Fibroblast of pulmonary artery (primary cell): ENCODE measurements at places on chromosomes 7 and 10.

- DNase-seq, result peak; percentile 14
Observed at GRCh38 chr7:78178319-78178718, 379.7 kb downstream of the PHTF2 start.

- DNase-seq, result no peak
Observed at GRCh38 chr10:75098902-75099673, 12.4 kb upstream of the SAMD8 start.

DNA sequence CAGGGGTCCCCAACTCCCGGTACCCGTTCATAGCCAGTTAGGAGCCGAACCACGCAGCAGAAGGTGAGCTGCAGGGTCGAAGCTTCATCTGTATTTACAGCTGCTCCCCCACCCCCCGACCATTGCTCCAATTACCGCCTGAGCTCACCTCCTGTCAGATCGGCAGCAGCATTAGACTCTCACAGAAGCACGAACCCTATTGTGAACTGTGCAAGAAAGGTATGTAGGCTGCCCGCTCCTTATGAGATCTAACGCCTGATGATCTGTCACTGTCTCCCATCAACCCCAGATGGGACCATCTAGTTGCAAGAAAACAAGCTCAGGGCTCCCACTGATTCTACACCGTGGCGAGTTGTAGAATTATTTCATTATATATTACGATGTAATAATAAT lies 14.6 kb upstream of the AZGP1 start:
- no peak for DNase-seq

- DNase-seq, result no peak
Observed at GRCh38 chr10:100773646-100774045, 28.3 kb downstream of the PAX2 start.

DNA sequence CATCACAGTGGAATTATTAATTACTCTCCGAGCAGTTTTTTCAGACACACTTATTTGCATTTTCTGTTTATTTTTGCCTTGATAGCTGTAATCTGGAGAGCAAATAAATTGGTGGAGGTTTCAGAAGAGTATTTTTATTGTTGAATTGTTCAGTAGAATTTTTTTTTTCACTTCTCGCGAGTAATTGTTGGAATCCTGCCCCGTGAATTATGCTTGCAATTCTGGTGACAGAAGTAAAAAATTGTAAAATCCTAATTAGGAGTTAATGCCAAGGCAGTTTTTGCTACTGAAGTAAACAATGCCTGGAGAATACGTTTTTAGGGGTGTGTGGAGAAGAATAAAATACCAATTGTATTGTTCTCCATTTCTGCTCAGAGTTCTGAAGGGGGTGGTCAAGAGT lies 88.2 kb downstream of the AOAH start:
- DNase-seq, result no peak

DNA sequence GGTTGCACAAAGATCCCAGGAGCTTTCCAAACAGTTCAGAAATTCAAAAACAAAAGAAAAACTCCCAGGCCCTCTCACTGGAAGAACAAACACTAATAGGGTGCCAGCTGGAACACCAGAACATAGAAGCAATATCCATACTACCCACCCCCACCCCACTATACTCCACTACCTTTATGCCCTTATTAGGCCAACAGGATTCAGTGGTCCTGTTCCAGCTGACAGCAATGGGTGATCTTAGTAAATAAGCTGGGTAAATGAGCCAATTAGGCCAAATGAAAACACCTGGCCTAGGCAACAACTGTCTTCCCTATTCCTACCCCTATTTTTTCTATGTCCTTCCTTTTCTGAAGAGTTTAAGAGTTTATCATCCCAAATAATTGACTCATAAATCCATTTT lies 11.7 kb downstream of the NOC3L start:
- DNase-seq, result no peak

DNA sequence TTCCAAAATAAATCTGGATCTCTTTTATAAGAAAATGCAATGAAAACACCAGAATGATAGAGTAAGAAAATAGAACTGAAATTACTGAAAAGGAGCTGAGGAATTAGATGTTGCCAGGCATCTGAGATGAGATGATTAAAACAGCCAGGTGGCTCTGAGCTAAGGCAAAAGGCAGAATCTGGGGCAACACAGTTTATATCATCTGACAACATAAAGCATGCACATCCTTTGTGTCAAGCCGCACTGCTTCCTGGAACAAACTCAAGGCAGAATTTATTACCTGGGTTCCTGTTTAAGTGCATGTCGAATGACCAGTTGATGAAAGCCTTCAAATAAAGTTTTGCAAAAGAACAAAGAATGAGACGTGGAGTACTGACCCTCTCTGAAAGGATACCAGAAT lies 247.0 kb downstream of the SNX10 start:
- DNase-seq, result no peak

DNA sequence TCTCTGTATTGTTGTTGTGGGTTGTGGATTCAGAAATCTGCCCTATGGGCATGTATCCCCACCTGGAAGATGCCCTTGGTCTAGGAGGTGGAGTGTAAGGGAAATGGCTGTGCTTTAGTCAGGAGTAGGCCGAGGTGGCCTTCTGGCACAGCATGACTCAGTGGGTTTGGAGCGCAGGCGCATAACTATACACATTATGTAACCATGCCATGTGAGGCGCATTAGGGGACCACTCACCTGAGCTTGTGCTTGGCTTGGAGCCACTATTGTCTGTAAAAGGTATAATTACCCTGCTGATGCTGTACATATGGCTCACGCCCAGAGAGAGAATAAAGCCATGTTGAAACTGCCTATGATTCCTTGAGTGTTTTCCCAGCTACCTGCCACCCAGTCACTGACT lies 20.6 kb upstream of the ADAMTS14 start:
- DNase-seq, result no peak

GRCh38 chr10:122233857-122234348 lies 37.2 kb upstream of the BTBD16 start:
- no peak for DNase-seq

DNA sequence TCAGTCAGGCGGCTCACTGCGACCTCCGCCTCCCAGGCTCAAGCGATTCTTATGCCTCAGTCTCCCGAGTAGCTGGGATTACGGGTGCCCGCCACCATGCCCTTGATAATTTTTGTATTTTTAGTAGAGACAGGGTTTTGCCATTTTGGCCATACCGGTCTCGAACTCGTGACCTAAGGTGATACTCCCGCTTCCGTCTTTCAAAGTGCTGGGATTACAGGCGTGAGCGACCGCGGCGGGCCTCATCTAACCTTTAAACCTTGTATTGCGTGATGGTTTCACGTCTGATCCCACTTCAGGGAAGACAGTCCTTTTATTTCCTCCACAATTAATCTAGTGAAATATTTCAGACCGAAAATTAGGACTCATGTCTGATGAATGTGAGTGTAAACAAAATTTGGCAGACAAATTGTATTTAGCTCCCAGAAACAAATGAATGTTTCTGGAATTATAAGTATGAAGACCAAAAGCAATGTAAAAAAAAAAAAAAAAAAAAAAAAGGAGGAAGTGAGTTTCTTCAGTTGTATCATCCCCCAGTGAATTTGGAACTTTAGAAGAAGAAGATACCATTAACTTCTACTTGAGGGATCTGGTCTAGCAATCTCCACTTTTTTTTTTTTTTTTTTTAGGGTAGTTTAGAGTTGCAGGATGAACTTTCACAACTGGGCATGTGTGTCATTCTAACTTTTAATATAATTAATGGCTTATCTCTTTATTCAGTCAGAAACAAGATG lies 1.6 kb downstream of the NUP42 start:
- no peak for DNase-seq

DNA sequence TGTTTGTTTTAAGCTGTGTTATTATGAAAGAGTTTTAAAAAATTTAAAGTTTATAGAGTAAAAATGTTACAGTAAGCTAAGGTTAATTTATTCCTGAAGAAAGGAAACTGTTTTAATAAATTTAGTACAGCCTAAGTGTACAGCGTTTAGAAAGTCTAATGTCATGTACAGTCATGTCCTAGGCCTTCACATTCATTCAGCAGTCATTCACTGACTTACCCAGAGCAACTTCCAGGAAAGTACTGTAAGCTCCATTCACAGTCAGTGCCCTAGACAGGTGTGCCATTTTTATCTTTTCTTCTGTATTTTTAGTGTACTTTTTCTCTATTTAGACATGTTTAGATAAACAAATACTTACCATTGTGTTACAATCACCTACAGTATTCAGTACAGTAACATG lies 126.8 kb downstream of the TPK1 start:
- DNase-seq, result no peak

DNA sequence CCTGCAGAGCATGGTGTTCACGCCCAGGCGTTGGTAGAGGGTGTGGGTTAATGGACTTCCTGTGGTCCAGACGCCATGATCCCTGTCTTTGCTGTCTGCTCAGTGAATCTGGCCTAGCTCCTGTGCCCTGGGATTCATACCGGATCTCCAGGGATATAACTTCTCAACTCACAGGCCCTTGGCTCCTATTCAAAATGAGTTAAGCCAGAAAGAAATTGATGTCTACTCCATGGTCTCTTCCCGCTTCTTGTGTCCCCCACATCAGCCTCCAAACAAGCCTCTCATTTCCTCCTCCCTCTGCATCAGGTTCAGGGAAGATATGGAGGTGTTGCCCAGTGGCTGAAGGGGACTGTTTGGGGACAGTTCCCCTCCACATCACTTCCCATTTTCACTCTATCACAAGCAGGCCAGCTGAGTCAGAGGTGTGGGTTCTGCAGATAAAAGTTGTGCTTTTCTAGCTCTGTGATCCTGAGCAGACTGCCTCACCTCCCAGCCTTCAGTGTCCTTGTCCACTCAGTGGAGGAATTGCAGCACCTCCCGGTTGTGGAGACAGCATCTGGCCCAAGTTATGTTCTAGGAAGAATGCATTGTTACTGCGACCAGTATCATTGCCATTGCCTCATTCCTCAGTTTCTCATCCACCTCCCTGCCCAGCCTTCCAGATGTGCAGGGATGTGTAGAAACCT lies 22.5 kb downstream of the AKR1E2 start:
- DNase-seq, result no peak

DNA sequence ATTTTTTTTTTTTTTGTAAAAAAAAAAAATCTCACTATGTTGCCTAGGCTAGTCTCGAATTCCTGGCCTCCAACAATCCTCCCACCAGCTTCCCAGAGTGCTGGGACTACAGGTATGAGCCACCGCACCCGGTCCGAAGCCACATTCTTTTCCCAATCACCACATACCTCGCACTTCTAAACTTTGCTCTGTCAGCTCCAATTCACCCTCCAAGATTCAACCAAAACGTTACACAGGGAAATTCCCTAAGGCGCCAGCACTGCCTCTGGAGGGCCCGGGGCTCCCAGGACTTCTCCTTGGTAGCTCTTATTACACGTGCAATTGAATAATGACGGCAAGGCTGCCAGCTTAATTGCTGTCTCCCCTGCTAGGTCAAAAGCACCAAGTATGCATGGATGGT lies 10.3 kb upstream of the DNAAF5 start:
- no peak for DNase-seq

GRCh38 chr7:641269-641671 lies 85.2 kb upstream of the DNAAF5 start:
- no peak for DNase-seq

- peak; percentile 25 for DNase-seq
Observed at GRCh38 chr10:76202777-76203176, 771.4 kb downstream of the LRMDA start.

DNA sequence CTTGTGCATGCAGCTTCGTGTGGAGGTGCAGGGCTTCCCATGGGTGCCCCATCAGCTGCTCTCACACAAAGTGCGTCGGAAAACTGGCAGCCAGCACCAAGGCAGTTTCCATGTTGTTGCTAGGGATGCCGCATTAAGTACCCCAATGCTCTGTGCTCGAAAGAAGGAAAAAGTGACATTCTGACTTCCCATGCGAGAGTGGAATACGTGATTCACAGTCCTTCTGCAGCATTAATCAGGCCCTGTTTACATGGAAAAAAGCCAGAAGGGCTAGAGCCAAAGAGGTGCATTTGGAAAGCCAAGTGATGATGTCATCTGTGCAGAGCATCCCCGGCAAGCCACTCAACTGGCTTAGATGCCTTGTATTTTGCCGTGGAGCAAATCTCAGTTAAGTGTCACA lies 258.3 kb downstream of the GATA3 start:
- DNase-seq, result peak; percentile 79

DNA sequence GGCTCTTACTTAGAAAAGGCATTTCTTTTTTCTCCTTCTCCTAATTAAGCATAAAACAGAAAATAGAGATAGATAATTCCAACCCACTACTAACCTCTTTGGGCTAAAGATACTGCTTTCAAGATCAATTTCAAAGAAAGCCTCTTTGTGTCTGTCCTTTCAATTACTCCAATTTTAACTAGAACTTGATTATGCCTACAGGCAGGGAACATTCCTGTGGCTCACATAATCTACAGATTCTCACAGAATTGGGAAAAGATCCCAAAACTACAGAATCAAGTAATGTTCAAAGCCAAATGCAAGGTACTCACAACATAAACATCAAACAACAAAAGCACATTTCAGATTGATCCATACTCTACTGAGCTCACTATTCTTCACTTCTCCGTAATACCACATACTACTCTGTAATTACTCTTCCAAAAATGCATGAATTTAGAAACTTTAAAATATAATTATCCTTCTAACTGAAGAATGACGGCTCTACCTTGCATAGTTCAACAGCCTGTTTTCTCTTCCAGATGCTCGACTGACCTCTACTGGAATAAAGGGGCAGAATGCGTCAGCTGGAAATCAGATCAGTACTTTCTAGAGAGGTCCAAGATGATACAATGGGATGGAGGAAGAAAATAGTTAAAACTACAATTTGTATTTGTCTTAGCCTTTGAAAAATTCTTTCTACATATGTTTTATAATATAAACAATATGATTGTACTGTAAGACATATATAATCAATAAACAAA lies 3.9 kb downstream of the MTERF1 start:
- DNase-seq, result peak; percentile 53

DNA sequence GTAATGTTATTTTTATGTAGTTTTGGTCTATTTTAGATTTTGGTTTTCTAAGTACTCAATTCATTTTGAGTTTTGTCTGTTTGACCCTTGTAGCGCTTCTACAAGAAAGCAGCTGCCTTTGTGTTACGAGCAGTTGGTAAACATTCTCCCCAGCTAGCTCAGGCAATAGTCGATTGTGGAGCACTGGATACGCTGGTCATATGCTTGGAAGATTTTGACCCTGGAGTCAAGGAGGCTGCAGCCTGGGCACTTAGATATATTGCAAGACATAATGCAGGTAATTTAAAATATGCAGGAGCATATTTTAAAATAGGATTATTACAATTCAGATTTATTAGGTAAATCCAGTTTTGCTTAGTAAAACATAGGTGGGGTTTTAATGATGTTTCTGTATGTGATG lies 23.1 kb downstream of the SPAG6 start:
- no peak for DNase-seq

DNA sequence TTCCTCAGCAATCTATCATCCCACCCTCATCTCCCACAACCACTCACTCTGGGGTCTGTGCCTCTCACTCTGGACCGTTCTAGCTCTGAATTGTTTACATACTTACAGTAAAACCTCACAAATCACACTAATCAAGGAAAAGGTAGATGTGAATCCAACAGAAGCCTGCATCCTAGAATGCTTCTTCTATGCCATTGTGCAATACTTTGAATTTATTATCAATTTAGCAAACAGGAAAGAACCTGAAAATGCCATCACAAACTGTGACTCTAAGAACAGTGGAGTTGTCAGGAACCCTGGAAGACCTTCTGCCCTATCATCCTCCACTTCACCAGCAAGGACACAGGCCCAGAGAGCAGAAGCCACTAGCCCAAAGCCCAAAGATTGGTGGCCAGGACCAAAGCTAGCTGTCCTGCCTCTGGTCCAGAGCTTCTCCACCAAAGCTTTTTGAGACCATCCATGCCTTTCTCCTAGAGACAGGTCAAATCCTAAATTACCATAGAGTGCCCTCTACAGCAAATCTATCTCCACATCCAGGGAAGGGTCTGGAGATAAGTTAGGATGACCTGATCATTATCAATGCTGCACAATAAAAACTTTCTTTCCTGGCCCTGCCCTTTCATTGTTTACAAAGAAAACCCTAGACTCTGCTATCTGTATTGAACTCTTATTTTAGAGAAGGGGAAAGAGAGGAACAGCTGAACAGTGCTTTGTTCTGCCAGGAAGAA lies 2.4 kb downstream of the SORBS1 start:
- DNase-seq, result no peak
